ENCODE measurements at places on chromosomes 2 and 18. TPM values are rescaled to one million over a fixed set of nuclear protein-coding genes. Genes with fewer than 3 reads are reported as not detected.

The PCARE gene
- total RNA-seq = not detected

The HIBCH gene
- total RNA-seq = 20.7 TPM

The MAPRE3 gene
- 12.0 TPM for total RNA-seq

The ALK gene
- total RNA-seq = not detected

The CXCR4 gene
- total RNA-seq = not detected

The QPCT gene
- 1.2 TPM for total RNA-seq

- no peaks in the 10 kb centered on the region for H3K36me3 ChIP-seq
- H3K27ac ChIP-seq = no peak overlapping the region
- H3K4me3 ChIP-seq = no peak overlapping the region
- peaks cover 7% of the 10 kb centered on the region for H3K4me1 ChIP-seq
- H3K27me3 ChIP-seq = peaks cover 2% of the 10 kb centered on the region
Measured at GRCh38 chr2:172168917-172169346, 66.2 kb upstream of the DLX2 start.

DNA sequence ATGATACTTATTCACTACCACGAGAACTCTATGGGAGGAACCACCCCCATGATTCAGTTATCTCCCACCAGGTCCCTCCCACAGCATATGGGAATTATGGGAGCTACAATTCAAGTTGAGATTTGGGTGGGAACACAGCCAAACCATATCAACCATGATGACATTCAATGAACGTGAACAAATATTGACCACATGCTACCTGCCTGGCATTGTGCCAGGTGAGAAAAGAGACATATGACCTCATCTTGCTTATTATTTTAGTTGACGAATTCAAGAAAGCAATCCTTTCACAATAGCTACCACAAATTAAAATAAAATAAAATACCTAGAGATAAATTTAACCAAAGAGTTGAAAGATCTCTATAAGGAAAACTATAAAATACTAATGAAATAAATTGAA is 286.5 kb upstream of the CRIM1 start:
- DNase-seq = no peak
- H3K27ac ChIP-seq = no peak overlapping the region
- peaks cover 11% of the 10 kb centered on the region for H3K27me3 ChIP-seq
- no peaks in the 10 kb centered on the region for H3K36me3 ChIP-seq

DNA sequence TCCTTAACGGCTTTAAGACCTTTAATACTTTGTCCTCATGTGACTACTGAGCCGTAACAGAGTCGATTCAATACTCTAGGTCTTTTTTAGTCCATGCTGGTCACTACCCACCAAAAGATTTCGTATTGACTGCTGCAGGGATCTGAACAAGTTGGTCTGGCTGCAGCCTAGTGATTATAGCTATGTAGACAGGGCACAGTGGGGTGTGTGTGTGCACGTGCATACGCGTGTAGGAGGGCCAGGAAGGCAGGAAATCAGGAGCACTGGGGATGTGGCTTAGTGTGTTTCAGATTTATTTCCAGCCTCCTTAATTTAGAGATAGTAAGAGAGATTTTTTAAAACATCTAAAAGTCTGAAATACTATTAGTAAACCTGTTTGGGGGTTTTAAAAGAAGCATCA is 161.4 kb downstream of the MYO3B start:
- H3K27ac ChIP-seq = no peak overlapping the region
- H3K27me3 ChIP-seq = peaks cover 21% of the 10 kb centered on the region

- DNase-seq = no peak
- H3K4me1 ChIP-seq = peaks cover 24% of the 10 kb centered on the region
- no peak overlapping the region for H3K27ac ChIP-seq
- H3K27me3 ChIP-seq = no peaks in the 10 kb centered on the region
- H3K4me3 ChIP-seq = no peak overlapping the region
- no peaks in the 10 kb centered on the region for H3K36me3 ChIP-seq
Measured at GRCh38 chr2:47089083-47089464, 66.0 kb downstream of the STPG4 start.

DNA sequence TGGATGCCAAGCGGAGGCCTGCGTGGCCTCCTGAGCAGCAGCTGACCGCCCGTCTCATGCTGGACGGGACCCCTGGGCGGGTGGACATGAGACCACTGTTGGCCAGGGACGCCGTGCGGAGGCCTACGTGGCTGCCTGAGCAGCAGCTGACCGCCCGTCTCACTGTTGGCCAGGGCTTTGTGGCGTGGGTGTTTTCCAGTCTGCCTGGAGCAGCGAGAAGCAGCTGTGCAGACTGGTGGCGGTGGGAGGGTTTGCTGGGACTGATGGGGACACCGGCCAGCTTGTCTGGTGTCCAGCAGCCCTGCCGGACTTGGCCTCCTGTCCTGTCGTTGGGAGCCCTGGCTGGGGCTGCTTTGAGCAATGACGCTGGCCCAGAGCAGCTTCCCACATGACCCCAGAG is 5.8 kb upstream of the D2HGDH start:
- no peak overlapping the region for H3K27ac ChIP-seq
- peaks cover 3% of the 10 kb centered on the region for H3K36me3 ChIP-seq
- DNase-seq = no peak
- no peaks in the 10 kb centered on the region for H3K4me1 ChIP-seq

GRCh38 chr18:72530622-72531021 is 13.5 kb downstream of the CBLN2 start:
- H3K27me3 ChIP-seq = peaks cover 24% of the 10 kb centered on the region
- no peaks in the 10 kb centered on the region for H3K4me1 ChIP-seq
- H3K27ac ChIP-seq = no peak overlapping the region
- no peak overlapping the region for H3K4me3 ChIP-seq

DNA sequence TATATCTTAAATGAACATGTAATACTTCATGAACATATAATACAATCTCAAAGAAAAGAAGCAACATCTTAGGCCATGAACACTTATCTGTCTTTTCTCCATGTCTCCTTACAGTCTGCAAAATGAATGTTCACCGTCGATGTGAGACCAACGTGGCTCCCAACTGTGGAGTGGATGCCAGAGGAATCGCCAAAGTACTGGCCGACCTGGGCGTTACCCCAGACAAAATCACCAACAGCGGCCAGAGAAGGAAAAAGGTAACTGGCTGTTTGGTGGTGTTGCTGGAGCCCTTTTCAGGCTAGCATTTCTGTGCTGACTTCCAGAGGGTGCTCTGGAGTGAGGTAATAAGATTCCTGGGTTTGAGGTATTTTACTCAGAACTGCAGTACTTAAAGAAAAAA is 295.9 kb upstream of the EPAS1 start:
- H3K27me3 ChIP-seq = no peaks in the 10 kb centered on the region
- H3K27ac ChIP-seq = no peak overlapping the region
- H3K36me3 ChIP-seq = peaks cover 8% of the 10 kb centered on the region
- no peak overlapping the region for H3K4me3 ChIP-seq
- peaks cover 39% of the 10 kb centered on the region for H3K4me1 ChIP-seq

DNA sequence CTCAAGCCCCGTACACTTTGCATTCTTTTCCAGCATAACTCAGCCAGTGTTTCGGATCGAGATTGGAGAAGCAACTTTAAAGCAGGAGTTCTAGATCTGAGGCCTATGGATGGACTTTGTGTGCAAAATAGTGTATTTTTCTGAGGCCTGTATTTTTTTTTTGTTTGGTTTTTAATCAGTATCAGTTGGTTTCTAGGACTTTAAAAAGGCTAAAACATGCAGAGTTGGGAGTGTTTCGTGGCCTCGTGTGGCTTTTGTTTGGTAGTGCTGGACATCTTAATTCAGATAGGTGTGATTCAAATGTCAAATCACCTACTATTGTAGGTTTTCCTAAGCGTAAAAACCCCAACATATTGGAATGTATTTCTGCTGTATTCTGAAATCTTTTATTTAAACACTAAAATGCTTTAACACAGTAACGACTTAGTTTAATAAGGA is 282 bp upstream of the PUS10 start:
- H3K27ac ChIP-seq = peak overlapping the region; percentile 99
- no peak for DNase-seq
- peak overlapping the region; percentile 99 for H3K4me3 ChIP-seq
- H3K36me3 ChIP-seq = peaks cover 12% of the 10 kb centered on the region
- H3K4me1 ChIP-seq = peaks cover 31% of the 10 kb centered on the region
- H3K27me3 ChIP-seq = no peaks in the 10 kb centered on the region

DNA sequence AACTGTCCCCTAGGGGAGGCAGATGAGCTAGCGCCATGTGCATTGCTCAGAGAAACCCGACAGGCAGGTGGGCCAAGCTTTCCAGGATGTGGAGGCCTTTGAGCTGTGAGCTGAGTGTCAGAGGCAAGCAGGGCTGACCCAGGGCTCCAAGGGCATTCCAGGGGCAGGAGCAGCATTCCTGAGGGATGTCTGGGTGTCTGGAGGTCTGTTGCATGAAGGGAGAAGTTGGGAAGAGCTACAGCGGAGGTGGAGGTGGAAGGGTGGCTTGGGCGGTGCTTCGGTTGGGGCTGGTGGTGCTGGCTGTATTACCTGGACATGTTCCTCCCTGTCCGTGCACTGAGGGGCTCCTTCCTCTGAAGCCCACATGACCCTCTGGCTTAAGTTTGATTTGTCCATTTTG is 102.8 kb downstream of the RNF144A start:
- no peak overlapping the region for H3K27ac ChIP-seq
- H3K27me3 ChIP-seq = no peaks in the 10 kb centered on the region
- DNase-seq = no peak
- peaks cover 4% of the 10 kb centered on the region for H3K36me3 ChIP-seq
- no peak overlapping the region for H3K4me3 ChIP-seq
- H3K4me1 ChIP-seq = peaks cover 30% of the 10 kb centered on the region

DNA sequence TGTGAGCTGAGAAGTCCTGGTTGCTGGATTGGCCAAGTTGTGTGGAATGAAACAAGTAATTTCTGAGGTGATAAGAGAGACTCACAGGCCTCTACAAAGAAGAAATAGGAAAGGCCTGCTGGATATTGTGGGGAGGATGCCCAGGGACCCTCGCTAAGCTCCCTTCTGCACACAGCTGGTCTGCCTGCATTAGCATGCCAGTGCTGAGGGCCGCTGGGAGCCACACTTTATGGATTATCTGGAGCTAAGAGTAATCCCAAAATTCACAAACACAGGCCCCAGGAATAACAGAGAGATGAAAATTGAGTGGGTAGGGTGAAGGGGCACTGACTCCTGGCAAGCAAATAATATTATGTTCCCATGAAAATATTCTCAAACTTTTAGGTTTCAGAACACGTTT is 114.9 kb upstream of the SIX3 start:
- no peak overlapping the region for H3K4me3 ChIP-seq
- H3K4me1 ChIP-seq = no peaks in the 10 kb centered on the region
- no peaks in the 10 kb centered on the region for H3K36me3 ChIP-seq
- no peak for DNase-seq
- no peak overlapping the region for H3K27ac ChIP-seq
- H3K27me3 ChIP-seq = peaks cover 46% of the 10 kb centered on the region

DNA sequence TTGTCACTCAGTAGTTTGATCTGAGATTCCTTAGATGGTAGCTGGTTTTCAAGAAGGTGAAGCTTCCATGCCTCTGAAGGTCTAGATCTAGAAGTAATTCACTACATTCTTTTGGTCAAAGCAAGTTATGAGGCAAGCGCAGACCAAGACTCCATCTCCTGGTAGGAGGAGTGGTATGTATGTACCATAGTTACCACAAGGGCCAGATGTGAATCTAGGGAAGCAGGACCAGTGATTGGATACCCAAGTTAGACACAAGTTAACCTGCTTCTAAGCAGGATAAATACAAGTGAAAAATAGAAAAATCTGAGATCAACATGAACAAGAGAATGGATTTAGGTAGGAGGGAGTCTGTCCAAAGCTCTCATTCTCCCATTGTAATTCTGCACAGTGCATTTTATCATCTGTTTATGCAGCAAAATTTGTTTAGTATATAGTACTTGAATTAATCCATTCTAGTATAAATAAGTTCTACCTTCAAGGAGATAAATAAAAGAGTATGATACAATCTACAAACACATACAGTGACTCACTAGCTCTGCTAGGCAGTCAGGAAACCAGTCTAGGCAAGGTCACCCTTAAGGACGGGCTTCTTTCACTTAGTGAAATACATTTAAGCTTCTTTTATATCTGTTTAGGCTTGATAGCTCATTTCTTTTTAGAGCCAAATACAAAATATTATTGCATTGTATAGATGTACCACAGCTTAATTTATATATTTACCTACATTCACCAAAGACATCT is 14.2 kb upstream of the DOCK10 start:
- H3K27me3 ChIP-seq = no peaks in the 10 kb centered on the region
- H3K4me1 ChIP-seq = peaks cover 5% of the 10 kb centered on the region
- no peak overlapping the region for H3K4me3 ChIP-seq
- H3K27ac ChIP-seq = no peak overlapping the region
- H3K36me3 ChIP-seq = no peaks in the 10 kb centered on the region
- DNase-seq = no peak

GRCh38 chr18:78125206-78125896 is 854.3 kb upstream of the SALL3 start:
- no peaks in the 10 kb centered on the region for H3K27me3 ChIP-seq
- no peak overlapping the region for H3K4me3 ChIP-seq
- H3K27ac ChIP-seq = no peak overlapping the region
- H3K4me1 ChIP-seq = no peaks in the 10 kb centered on the region

DNA sequence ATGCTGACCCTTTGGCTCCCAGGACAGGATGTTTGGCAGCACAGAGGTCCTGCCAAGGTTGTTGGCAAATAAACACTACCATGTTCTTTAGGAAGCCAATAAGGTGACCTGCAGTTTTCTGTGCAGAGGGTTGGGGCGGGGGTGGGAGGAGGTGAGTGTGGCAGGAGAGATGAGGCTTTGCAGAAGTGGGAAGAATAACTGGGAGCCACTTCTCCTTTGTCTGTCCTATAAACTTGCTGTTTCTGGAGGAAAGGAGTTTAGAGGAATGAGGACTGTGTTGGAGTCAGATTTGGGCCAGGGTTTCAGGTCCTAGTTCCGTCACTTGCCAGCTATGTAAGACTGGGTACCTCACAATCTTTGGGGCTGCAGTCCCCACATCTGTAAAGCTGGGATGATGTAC is 187.6 kb upstream of the SPRED2 start:
- DNase-seq = no peak
- peaks cover 1% of the 10 kb centered on the region for H3K36me3 ChIP-seq
- H3K4me1 ChIP-seq = no peaks in the 10 kb centered on the region
- H3K27ac ChIP-seq = no peak overlapping the region
- H3K4me3 ChIP-seq = no peak overlapping the region

DNA sequence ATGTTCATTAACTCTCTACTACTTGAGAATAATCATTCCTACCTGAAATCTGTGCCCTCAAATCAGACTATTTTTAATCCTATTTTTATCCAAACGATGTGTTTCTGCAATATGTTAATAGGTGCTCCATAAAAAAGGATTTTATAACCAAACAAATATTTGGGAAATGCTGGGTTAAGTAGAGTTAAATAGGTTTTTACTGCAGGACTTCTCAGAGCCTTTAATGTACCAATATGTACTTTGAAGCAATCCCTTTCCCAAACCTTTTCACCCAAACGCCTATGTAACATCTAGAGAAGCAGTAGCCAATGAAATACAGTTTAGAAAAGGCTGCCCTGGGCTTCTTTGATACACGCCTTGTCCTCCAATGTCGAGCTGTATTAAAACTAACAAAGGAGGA is 182.5 kb downstream of the SP3 start:
- H3K4me3 ChIP-seq = no peak overlapping the region
- no peak overlapping the region for H3K27ac ChIP-seq
- H3K36me3 ChIP-seq = no peaks in the 10 kb centered on the region
- H3K4me1 ChIP-seq = no peaks in the 10 kb centered on the region
